ENCODE measurements at places on chromosomes 16 and 17.

DNA sequence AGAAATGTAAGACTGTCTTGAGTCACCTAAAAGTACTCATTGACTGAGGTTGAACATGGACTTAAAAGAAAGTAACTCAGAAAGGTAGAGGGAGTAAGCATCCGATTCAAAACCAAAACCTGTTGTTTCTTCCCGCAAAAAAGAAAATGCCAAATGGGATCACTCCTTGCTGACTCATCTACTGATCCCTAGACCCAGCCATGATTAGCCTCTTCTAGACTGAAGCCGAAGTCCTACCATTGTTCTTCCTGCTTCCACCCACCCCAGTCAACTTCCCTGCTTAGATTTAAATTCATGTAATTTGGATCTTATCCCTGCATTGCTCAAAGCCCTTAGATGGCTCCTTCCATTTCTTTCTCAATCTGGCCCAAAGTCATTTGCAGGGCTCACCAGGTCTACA lies 760.5 kb upstream of the SOX9 start:
- no peak for DNase-seq

DNA sequence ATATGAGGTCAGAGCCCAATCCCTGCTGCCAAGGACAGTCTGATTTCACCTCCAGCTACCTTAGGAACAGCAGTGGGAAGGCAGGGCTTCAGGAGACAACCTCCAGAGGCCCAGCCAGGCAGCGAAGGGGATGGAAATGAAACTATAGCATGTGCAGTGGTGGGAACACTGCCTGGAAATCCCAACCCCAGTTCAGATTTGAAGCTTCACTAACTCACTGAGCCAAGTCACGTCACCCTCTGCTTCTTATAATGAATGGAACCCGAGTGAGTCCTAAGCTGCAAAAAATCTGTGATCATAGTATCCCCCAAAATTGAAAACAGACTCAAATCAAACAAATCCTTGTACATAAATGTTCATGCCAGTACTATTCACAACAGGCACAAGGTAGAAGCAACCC lies 36.0 kb upstream of the SLC39A11 start:
- DNase-seq = no peak

- DNase-seq = no peak
These were observed 5.8 kb upstream of the UTS2R start for GRCh38 chr17:82365606-82366295.

GRCh38 chr17:28985950-28986713 lies 19.7 kb downstream of the SEZ6 start:
- DNase-seq = no peak

- DNase-seq = no peak
These were observed 173.8 kb upstream of the RPH3AL start for GRCh38 chr17:526425-526824.

GRCh38 chr17:67504182-67504581 lies 127.1 kb downstream of the PITPNC1 start:
- no peak for DNase-seq

DNA sequence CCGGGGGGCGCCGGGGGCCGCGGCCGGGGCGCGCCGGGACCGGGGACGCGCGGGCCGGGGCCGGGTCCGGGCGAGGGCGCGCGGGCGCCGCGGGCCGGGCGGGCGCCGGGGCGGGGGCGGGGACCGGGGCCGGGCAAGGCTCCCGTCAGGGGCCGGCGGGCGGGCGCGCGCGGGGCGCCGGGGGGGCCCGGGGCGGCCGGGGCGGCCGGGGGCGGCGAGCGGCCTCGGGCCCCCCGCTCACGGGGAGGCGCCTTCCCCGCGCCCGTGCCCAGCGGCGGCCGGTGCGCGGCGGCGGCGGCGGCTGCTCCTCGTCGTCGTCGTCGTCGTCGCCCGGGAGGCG lies 563 bp downstream of the ZCCHC14 start:
- no peak for DNase-seq

All from stimulated activated CD8-positive, alpha-beta memory T cell treated with anti-CD3 and anti-CD28 coated beads, Interleukin-2, amount 100 ng/mL, for 1 hour (primary cell).